Fibroblast of gingiva (primary cell): ENCODE measurements at places on chromosomes 2 and 18.

- no peak for DNase-seq
These were observed 20.9 kb upstream of the SCN1A start for GRCh38 chr2:166148500-166149400.

DNA sequence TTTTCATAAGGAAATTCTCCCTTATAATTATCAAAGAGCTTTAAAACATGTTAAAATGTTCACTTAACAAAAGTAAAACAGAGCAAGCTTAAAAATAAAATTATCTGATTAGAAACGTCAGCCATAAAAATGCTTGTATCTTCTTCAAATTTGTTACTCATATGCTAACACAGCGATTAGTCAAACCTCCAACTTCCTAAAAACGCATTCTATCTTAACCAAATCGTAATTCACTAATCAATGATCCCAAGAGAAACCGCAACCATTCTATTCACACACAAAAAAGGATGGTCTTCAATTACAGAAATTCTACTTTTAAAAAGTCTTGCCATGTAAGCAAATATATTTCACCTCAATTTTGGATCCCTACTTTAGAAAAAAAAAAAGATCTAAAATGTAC, 1.9 kb downstream of the STK17B start:
- no peak for DNase-seq

DNA sequence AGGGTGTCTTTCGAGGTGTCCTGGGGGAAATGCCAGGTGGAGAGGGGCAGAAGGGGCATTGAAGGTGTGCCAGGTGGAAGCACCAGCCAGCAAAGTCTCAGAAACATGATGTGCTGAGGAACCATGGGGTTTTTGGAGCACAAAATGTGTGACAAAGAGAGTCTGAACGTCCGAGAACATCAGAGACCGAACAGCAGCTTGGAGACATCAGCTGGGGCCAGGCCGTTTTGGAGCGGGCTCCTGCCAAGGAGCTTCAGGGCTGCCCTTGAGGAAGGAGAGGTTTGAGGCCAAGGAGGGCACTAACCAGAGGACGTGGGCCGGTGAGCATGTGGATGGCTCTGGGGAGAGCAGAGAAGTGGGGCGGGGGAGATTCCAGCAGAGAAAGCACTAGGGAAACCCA, 5.3 kb upstream of the MBP start:
- no peak for DNase-seq

DNA sequence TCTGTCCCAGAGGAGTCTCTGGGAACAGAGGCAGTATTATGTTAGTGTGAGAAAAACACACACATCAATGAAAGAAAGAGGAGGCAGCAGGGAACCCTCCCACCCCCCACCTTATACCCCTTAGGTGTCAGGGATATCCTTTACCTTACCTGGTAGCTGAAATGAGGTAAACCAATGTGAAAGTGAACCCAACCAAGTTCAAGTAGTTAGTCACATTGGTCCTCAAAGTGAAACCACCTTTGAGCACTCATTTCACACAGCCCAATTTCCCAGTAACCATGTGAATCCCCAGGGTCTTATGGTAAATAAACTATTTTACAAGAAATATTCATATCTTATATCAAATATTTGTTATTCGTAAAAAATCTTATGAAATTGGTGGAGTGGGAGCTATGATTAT, 377.8 kb downstream of the LRATD1 start:
- no peak for DNase-seq

GRCh38 chr18:26869640-26870039, 4.1 kb upstream of the AQP4 start:
- DNase-seq: no peak
